Stimulated activated CD4-positive, alpha-beta T cell treated with anti-CD3 and anti-CD28 coated beads, Interleukin-15, amount 100 ng/mL, for 1 hour (primary cell): ENCODE measurements at places on chromosomes 7 and 10.

DNA sequence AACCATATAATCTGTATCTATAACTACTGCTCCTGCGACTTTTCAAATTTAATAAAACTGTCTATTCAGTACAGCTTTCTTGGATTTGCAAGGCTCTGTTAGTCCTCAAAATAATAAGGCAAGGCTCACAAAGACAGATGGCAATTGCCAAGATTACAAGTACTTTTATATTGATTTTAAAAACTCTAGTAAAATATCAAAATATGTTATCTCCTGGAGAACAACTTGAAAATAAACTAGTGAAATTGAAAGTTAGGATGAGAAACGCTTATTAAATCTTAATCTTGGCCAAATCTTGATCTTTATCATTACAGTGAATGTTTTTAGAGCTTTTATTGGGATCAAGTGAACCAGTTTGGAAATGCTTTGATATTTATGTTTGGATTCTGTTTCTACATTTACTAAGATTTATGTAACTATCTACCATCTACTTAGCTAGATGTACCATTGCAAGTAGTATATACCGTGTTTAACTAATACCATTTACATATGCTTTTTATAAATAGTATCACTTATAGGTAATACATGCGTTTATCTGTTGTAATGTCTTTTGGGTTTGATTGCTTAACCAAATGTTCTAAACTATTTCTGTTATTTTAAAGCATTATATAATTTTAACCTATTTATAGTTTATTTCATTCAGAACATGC, 70.0 kb downstream of the CABCOCO1 start:
- DNase-seq, result no peak

DNA sequence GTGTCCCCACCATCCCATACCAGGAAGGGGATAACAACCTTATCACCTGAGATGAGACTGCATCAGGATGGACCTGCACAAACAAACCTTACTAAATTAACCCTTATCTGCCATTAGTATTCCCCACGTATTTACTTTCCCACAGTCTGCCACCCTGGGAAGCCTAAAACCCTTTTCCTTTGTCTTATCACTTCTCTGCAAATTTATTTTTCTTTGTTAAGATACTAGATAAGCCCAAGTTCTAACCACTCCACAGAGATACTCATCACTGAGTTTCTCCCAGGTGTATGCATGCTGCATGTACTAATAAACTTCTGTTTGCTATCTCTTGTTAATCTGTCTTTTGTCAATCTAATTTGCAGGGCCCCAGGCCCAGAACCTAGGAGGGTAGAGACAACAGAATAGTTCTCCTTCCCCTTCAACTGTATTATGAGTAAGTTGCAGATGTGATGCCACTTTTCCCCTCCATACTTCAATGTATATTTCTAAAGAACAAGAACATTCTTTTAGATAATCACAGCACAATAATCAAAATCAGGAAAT, 66.0 kb downstream of the ELMO1 start:
- DNase-seq, result no peak

DNA sequence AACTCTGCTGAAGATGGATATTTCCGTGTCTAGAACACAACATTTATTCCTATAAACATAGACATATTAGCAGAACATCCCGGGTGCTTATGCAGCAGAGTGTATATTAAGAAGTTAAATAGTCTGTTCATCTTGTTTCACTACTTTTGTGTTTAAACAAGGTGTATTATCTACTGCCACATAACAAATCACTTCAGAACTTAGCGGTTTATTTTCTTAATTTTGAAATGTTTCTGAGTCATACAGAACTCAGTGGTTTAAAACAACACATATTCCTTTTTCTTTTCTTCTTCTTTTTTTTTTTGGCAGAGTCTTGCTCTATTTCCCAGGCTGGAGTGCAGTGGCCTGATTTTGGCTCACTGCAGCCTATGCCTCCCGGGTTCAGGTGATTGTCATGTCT, 25.8 kb downstream of the DENND10 start:
- DNase-seq, result no peak

- DNase-seq, result no peak
These were observed 177.3 kb upstream of the PHYHIPL start for GRCh38 chr10:58998924-58999713.

GRCh38 chr10:126314863-126315493, 73.3 kb downstream of the ADAM12 start:
- no peak for DNase-seq

GRCh38 chr10:48932831-48933664, 6.6 kb downstream of the LRRC18 start:
- DNase-seq, result no peak

GRCh38 chr7:11625669-11626068, 206.3 kb downstream of the THSD7A start:
- DNase-seq, result no peak

DNA sequence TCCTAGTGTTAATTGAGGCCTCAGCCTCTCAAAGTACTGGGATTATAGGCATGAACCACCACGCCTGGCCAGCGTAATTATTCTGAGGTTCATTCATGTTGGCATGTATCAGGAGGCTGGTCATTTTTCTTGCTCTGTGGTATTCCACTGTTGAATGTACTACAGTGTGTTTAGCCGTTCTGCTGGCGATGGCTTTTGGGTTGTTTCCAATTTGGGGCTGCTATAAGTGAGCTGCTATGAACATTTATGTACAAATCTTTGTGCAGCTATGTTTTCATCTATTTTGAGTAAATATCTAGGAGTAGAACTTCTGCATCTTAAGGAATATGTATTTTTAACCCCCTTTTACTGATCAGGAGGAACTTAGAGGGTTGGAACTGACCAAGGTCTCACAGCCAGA, 145.8 kb downstream of the AUTS2 start:
- no peak for DNase-seq

DNA sequence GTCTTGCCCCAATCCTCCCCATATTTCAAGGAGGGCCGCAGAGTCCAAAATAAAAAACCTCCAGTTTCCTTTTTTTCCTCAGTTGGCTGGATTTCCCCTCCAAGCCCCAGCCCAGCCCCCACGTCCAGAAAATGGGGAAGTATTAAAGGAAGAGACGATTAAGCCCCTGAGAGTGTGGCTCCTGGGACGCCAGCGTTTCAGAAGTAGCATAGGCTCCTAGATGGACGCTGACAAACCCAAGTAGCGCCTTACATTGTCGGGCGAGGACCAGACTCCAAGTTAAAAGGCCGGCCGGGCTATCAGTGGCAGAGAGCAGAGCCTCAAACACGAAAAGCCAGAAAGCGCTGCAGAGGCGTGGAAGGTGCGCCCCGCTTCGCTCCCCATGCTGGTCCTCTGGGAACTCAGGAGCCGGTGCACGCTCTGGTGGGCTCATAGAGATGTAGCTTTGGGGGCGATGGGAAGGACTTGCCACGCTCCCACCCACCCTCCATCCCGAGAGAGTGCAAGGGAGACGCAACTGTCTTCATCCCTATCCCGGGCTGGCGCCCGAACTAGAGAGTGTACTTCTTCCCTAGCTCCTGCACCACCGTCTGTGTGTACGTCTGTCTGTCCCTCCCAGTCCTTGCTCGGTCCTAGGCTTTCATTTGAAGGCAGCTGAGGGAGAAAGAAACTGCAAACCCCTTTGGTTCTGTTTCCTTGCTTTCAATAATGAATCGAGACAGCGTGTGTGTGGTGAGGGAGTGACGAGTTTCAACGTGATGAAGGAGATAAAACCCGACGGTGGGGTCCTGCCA, 6.3 kb upstream of the EMX2 start:
- DNase-seq, result no peak

- DNase-seq, result no peak
These were observed 78.5 kb upstream of the FZD1 start for GRCh38 chr7:91185771-91186170.

DNA sequence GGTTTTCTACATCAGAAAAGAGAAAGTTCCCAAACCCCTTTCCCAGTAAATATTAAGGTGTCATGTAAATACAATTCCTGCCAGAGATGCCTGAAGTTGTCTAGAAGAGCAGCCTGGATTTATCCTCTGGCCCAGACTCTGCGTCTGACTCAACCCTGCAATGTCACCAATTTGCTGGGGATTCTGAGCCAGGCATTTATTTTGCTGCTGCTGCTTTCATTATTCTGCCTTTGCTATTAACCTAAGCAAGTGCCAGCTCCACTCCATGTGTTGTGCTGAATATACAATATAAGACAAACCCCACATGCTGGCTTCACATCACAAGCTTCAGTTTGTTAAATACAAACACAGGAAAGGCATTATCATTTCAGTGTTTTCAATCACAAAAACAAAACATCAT, 59.1 kb downstream of the ELAPOR2 start:
- DNase-seq, result no peak

- DNase-seq, result no peak
These were observed 29.1 kb downstream of the NAPEPLD start for GRCh38 chr7:103119791-103120291.

DNA sequence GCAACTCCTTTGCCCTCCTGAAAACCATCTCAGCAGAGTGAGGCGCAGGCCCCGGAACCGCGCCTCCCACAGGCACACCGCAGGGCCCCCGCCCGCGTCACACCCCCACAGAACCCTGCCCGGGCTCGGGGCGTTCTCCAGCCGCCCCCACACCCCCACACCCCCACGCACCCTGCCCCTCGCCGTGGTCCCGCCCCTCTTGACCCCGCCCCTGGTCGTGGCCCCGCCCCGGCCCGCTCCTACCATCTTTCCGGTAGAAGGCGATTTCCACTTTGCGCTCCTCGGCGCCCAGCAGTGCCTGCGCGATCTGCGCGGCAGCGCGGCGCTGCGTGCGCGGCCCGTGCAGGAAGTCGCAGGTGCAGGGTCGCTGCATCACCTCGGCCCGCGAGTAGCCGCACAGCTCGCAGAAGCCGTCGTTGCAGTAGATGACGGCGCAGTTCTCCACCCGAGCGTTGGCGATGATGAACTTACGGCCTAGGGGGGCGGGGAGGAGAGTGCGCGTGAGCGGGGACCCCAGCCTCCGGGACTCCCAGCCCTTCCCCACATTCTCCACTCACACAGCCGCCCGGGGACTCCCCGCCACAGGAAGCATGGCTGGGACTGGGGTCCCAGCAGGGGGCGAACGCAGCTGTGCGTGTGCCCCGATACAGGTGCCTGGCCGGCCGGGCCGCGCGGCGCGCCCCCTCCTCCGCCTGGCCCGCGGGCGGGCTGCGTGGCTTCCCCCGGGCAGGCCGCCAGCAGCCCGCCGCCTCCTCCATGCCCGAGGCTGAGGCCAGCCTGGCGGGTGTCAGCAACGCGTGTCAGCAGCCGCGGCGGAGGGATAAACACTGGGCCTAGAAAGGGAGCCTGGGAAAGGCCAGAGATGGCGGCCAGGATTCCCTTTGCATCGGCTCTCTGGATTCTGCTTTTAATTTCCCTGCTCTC, 3.4 kb downstream of the KCNH2 start:
- DNase-seq, result peak; percentile 68

DNA sequence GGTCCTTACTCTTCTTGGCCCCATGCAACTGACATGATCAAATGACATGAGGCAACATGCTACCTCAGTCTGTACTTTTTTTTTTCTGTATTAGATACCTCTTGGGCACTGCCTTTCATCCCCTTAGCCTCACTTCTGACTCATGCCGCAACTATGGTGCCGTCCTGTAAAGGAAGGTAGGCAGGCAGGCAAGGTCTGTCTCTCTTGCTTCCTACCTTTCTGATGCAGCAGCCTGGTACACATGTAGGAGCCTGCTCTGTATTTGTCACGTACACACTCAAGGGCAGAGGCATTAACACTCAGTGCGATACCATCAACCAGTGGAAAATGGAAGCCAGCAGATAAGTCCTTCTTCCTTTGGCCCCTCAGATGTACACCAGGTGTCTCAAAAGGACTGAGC, 146.7 kb downstream of the ATE1 start:
- no peak for DNase-seq

DNA sequence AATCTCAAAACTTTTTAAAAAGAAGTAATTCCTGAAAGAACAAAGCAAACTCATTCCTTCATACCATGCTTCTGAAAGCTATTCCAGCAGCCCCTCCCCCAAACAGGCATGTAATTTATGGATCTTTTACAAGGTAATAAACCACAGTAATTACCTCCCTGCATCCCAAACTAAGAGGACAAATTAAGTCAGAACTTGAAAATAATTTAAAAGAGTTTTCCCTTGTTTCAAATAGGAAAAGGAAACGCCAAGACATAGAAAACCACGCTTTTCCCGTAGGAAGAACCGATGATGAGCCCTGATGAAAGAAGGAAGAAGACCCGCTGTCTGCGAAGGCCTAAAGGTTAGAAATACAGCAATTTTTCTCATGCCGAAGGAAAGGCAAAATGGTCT, 8.9 kb downstream of the HOXA4 start:
- no peak for DNase-seq

GRCh38 chr7:112488264-112488552, 7.4 kb downstream of the LSMEM1 start:
- DNase-seq, result no peak

- DNase-seq, result no peak
These were observed 2.1 kb upstream of the ADAM8 start for GRCh38 chr10:133278577-133279265.

GRCh38 chr7:122380992-122381391, 76.4 kb upstream of the FEZF1 start:
- no peak for DNase-seq

DNA sequence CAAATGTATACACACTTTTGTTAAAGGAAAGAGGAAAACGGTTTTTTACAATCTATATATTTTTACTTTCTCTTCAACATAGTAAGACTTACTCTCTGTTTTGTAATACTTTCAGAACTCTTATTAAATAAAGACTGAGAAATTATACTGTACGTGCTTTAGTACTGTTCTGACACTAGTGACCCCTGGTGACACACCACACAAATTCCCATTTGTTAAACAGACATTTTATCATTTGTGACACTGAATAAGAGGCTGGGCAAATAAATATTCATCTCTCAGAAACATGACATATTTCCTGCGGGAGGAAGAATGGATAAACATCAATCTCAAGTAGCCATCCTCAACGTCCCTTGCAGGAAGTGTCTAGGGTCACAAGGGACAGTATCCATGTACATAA, 68.9 kb upstream of the ZNF33B start:
- DNase-seq, result no peak

DNA sequence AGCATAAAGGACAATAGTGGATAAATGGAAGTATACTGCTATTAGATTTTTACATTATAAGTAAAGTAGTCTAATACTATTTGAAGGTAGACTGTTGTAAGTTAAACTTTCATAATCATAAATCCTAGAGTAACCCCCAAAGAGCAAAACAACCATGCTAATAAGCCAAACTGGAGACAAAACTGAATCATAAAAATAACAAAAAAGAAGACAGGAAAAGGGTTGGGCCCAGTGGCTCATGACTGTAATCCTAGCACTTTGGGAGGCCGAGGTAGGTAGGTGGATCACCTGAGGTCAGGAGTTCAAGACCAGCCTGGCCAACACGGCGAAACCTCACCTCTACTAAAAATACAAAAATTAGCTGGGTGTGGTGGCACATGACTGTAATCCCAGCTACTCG, 9.7 kb downstream of the CACUL1 start:
- DNase-seq, result no peak

GRCh38 chr10:72254813-72255568, 18.7 kb upstream of the DDIT4 start:
- no peak for DNase-seq
